ENCODE measurements at places on chromosomes 6 and 20.

DNA sequence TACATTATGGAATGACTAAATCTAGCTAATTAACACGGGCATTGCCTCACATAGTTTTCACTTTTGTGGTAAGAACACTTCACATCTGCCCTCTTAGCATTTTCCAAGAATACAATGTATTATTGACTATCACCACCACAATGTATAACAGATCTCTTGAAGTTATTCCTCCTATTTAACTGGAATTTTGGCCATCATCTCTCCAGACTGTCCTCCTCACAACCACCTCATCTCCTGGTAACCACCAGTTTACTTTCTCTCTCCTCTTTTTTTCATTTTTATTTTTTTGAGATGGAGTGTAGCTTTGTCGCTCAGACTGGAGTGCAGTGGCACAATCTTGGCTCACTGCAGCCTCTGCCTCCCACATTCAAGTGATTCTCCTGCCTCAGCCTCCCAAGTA lies 8.2 kb upstream of the SHLD1 start:
- DNase-seq: no peak

GRCh38 chr20:10336959-10337729 lies 96.9 kb downstream of the MKKS start:
- no peak for DNase-seq

GRCh38 chr6:37407948-37408347 lies 25.1 kb upstream of the CMTR1 start:
- no peak for DNase-seq

DNA sequence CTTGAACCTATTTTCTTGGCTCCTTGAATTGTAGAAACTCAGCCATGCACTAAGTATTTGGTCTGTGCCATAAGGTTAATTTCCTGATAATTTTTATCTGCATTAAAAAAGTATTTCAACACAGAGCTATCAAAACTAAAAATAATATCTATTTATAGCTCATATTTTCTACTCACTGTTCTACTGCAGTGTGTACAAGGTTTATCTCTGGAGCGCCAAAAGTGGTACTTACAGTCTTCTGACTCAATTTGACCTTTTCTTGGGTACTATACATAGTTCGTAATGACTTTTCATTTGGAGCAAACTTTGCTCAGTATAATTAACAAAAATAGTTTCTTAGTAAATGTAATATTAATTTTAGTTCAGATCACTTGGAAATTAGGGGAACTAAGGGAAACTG lies 69.2 kb downstream of the IRAK1BP1 start:
- no peak for DNase-seq

- DNase-seq: no peak
Measured at GRCh38 chr20:37903317-37904007, 535 bp downstream of the VSTM2L start.

DNA sequence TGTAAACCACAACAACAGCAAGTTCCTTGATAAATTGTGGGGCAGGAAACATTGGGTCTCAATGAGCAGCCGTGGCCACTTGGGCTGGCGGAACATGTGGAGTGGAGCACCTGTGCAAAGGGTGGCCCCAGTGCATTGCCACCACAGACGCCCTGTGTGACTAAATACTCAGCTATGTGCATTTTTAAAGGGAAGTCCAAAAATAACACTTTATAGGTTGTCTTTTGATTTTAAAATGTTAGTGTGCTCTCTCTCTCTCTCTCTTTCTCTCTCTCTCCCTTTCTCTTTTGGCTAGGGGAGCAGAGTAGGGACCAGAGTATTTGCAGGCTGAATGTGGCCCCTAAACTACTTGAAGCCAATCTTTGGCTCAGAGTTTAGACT lies 236.3 kb downstream of the BCAS1 start:
- DNase-seq: no peak

DNA sequence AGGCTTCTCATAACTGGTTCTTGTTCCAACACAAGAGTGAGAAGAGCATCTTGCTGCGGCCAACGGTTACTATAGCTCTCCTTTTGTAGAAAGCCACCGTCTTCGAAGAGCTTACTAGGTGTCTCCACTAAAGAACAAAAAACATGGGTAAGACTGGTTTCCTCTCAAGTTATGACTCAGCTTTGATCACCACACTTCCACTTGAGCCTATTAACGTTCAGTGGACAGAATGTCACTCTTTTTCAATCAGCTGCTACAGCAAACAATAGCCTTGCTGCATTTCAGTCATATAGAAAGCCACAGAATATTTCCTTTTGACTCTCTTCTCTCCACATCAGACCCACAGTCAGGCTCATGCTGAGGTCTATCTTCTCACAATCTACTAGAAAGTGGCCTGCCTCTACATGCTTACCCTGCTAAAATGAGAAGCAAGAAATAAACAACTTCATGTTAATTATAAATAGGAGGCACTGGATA lies 243.5 kb upstream of the PREP start:
- peak; percentile 13 for DNase-seq

GRCh38 chr6:37381579-37381978 lies 27.8 kb downstream of the RNF8 start:
- peak; percentile 47 for DNase-seq

DNA sequence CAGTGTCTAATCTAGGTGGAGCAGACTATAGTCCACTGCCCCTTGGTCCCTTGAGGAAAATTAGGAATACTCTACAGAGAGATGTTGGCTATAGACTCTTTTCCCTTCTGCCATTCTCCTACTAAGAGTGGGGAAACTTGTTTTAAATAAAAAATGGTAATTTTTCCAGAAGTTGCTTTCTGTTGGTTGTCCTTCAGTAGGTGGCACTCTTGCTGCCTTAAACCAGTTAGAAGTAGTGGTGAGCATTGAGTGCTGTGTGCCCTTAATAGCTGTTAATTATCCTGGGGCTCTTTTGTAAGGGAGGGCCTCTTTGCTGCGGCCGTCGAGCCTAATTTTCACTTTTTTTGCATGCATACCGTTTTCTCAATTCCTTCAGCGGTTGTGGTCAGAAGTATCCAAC lies 2.8 kb downstream of the CMTR1 start:
- no peak for DNase-seq

DNA sequence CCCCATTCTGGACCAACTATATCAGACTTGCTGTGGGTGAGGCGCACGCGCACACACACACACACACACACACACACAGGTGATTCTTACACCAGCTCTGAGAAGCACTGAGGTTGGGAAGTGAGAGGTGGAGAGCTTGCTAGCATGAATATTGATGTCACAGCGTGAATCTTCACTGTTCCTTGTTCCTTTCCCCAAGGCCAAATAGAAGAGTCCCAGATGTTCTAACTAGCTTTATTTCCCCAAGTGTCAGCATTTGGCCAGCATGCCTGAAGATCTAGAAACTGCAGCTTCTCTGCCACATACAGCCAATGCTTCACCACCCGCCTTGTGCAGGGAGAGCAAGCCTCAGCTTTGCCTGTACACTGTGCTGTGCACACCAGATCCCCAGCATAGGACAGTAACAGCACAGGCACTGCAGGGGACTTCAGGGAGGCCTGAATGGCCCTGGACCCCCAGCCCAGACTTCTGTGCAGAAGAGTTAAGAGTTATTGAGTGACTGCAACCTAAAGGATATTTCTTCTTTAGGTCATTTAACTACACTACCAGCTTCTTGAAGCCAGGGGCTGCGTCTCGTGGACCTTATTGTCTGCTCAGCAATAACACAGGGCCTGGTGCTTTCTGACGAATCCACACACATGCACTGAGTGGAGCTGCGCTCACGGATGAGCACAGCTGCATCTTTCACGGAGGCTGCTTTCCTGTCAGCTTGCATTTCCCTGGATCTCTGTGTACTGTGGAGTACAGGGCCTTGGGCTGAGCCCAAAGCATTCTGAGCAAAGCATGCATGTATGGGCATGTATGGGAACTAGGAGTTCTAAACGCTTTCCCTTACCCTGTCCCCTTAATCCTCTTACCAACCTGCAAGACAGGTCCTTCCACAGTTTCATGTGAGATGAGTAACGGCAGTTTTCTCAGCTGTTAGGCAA lies 13.9 kb upstream of the CD93 start:
- no peak for DNase-seq

DNA sequence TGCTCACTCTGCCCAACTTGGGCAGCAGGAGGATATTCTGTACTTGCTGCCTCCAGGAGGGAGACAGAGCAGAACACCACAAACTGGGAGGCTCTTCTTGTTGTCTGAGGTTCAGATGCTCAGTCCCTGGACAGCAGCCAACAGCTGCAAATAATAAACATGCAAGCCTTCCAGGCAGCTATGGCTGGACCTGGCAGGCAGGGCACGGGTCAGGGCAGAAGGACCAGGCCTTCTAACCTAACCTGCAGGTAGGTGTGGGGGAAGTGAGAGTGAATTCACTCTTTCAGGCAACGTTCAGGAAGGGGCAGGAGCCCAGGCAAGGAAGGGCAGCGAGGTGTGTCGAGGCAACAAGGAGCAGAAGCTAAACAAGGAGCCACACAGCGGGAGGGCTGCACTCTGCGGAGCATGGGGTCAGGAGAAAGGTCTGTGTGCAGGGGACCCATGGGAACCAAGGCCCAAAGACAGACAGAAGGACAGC lies 31.5 kb downstream of the NINL start:
- no peak for DNase-seq

DNA sequence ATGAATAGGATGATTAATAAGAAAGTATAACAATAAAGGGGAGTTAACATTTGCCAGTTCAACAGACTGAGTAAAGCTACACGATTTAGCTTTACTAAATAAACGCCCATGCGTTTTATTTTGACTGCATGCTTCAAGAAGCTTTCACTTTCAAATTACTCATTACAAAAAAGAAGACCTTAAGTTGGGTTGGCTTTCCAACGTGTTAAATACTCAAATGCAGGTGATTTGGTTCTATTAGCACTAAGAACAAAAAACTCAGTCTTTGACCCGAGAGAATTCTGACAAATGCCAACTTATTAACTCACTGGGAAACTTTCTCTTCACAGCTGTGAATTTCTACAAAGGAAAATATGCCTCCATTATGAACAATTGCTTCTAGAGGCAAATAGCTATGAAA lies 24.8 kb downstream of the RNF146 start:
- DNase-seq: no peak

GRCh38 chr6:52513464-52513863 lies 63.4 kb downstream of the TRAM2 start:
- no peak for DNase-seq

DNA sequence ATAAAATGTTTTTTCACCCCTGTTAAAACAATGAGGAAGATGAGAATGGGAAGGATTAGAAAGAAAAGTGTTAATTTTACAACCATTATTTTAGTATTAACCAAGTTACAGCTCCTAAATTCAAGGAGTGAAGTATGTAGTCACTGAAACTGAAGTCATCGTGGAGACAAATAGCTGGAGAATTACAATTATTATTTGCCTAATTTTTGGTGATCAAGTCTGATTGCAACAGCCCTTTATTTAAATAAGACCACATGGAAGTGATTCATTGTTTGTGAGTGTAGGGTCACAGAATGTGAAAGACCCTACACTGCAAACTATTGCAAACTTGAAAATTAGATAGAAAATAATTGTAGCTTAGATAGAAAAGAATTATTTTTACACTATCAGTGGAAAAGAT lies 292.4 kb downstream of the CENPW start:
- DNase-seq: no peak

DNA sequence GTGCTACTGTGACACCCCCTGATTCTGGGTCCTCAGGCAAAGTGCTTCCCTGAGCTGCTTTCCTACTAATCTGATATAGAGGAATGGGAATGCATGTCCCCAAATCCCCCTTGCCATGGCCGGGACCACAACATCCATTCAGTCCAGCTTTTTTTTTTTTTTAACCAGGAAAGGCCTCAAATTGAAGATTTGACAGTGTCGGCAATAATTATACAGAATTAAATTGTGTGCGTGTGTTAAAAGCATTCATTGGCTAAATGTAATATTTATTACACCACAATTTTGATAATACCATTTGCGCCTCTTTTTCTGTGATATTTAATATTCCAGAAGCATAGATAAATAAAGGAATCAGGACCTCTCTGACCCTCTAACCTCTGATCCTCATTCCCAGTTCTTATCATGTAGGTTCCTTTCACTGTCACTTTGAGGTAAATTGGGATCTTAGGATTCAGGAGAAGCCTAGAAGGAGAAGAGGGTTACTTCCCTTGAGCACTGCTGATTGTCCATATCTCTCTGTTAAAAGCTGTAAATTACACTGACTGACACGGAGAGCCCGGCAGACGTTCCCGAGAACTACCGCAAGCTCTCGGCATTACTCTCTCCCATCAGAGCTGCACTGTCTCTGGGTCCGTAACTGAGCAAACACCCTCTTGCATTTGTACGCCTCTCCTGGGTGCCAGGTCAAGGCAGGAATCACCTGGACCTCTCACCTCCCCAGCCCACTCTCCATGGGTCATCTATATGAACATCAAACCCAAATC lies 29.4 kb upstream of the MAFB start:
- DNase-seq: no peak

GRCh38 chr6:40500227-40500626 lies 86.9 kb downstream of the LRFN2 start:
- no peak for DNase-seq

- DNase-seq: no peak
Measured at GRCh38 chr20:6439737-6440442, 317.1 kb upstream of the FERMT1 start.

DNA sequence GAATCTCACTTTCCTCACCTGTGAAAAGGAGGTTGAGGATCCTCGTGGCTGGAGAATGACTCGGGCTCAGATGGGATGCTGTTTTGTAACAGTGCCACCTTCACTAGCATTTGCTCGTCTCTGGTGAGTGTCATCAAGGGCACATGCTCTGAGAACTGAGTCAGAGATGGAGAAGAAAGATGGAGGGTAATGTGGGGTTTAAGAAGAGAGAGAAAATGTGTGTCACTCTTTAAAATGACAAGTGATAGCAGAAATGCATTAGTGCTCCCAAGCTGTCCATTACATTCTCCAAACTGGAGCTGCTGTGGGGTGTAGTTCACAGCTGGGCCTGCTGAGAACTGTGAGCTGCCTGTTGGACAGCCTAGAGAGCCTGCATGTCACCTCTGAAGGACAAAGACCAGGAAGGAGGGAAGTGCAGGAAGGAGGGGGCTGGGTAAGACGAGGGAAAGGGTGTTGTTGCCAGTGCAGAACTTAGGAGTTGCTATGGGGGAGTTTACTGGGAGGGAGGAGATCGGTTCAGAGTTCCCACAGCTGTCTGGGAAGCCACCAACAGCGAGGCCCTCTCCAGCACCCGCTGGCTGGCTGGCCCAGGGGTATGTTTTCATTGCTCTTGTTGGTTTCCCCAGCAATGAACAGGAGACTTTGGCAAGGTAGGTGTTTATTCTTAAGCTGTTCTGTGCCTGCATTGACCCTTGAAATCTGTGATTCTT lies 19.8 kb downstream of the GMPR start:
- DNase-seq: no peak

DNA sequence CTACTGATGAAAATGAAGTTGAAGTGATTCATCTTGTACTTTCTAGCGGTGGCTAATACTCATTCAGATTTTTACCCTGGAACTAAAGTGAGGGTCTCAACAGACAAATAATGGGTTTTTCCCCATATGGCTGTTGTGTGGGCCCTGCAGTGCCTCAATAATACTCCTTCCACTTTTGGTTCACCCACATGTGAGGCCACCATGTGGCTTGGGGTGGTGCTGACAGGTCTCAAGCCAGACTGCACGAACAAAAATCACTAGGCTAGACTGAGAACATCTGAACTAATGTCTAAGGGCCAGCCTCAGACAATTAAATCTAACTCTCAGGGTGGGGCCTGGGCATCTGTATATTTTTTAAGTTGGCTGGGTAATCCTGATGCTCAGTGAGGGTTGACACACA lies 7.9 kb upstream of the COL12A1 start:
- no peak for DNase-seq

GRCh38 chr6:109164331-109164730 lies 69.0 kb downstream of the CEP57L1 start:
- DNase-seq: no peak

All from GM12891 (cell line).